ENCODE measurements at places on chromosomes 5 and 9. TPM values are rescaled to one million over a fixed set of nuclear protein-coding genes. Genes with fewer than 3 reads are reported as not detected.

The PAPPA gene
- 1.3 TPM for total RNA-seq

- no peak for DNase-seq
These were observed 493.9 kb downstream of the DMAC1 start for GRCh38 chr9:7305677-7306076.

DNA sequence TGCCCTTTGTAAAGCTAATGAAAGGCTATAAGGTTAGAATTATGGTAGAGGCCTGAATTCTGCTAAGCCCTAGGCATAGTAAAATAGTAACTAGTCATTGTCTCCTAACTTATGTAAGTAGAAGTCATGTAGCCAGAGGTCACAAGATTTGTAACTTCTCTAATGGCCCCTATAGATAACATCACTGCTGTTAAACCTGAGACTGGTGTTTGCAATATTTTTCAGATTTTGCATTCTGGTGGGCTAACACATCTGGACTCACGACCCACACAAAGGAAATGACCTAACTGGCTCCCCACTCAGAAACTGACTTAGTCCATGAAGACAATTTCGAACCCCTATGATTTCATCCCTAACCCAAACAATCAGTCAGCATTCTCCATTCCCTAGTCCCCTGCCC is 37.2 kb upstream of the TTC39B start:
- no peak for DNase-seq

DNA sequence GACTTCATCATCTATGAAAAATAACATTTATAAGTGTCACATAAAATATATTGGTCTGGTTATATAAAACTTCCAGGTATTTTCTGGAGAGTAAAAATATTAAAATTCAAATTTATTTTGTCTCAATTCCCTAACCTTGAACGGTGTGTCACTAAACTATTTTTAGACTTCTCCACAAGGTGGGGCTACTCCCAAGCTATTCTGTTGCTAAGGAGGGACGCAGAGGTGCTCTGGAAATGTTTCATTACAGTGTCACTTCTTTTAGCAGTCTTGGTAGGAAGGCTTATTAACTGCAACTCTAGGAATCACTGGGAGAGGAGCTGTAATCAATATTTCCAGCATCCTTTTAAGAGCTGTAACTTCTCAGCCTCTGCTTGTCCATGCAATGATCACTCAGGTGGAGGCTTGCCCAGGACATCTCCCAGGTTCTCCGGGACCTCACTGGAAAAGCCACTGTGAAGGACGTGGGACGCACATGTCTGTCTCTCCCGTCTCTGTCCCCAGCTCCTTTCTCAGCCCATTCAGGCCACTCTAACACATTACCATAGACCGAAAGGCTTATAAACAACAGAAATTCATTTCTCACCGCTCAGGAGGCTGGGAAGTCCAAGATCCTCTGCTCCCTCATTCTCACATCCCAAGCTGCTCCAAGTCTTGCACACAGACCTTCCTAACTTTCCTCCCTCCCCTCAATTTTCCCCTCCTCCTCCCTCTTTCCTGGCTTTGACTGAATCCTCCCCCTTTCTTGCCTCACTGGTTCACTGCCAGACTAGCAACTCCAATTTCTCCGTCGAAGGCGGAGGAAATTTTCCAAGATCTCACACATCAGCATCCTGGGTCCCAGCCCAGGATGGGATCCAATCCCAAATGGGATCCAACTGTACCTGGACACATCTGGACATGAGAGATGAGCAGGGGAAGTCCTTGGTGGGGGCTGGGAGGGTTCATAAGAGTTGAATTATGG is 32.7 kb upstream of the DNAH5 start:
- DNase-seq: peak; percentile 56
